Thyroid gland (tissue), 4 donors: ENCODE measurements at places on chromosomes 11 and 22. TPM values are rescaled to one million over a fixed set of nuclear protein-coding genes. Genes with fewer than 3 reads are reported as not detected.

The OR8G1 gene
- total RNA-seq, result not detected

The TMPRSS4 gene
- total RNA-seq, result 1.5 TPM

The APOBEC3F gene
- 4.7 TPM for total RNA-seq

The RFPL1 gene
- total RNA-seq, result not detected

The MIOX gene
- total RNA-seq, result 3.8 TPM

The AIP gene
- total RNA-seq, result 90.8 TPM

The SYCE3 gene
- total RNA-seq, result not detected

The MIF gene
- total RNA-seq, result 534 TPM

The MFNG gene
- total RNA-seq, result 18.0 TPM

The RFPL3 gene
- total RNA-seq, result not detected

The CLDN5 gene
- total RNA-seq, result 303 TPM

The UBE2L3 gene
- total RNA-seq, result 38.2 TPM

The MED15 gene
- 37.3 TPM for total RNA-seq

The COMMD9 gene
- 52.6 TPM for total RNA-seq

The LIMK2 gene
- 92.3 TPM for total RNA-seq

The TRIOBP gene
- total RNA-seq, result 150 TPM

The SIPA1 gene
- total RNA-seq, result 19.2 TPM

The CRYBA4 gene
- not detected for total RNA-seq

The CECR2 gene
- 7.7 TPM for total RNA-seq

The GNG3 gene
- not detected for total RNA-seq

The SCYL1 gene
- 114 TPM for total RNA-seq

The GRM5 gene
- not detected for total RNA-seq

The ANKK1 gene
- total RNA-seq, result 0.88 TPM

The HYOU1 gene
- total RNA-seq, result 313 TPM

The FDXACB1 gene
- total RNA-seq, result 1.8 TPM

The OR2AT4 gene
- not detected for total RNA-seq

The ARHGAP42 gene
- total RNA-seq, result 43.4 TPM

The SHISAL1 gene
- 1.5 TPM for total RNA-seq

The RBMXL2 gene
- not detected for total RNA-seq

The EMSY gene
- total RNA-seq, result 32.7 TPM

The CSNK2A3 gene
- total RNA-seq, result 4.4 TPM
